Endothelial cell of coronary artery (primary cell): ENCODE measurements at places on chromosomes 5 and 9. TPM values are rescaled to one million over a fixed set of nuclear protein-coding genes. Genes with fewer than 3 reads are reported as not detected.

Gene NPR3
- 0.27 and 0.38 TPM in 2 replicates for total RNA-seq

Gene SLC6A19
- total RNA-seq: not detected in 2 replicates

Gene DOCK8
- total RNA-seq: 0.36 and 0.56 TPM in 2 replicates

Gene HEXB
- 180 and 182 TPM in 2 replicates for total RNA-seq
